ENCODE measurements at places on chromosomes 6 and 20. TPM values are rescaled to one million over a fixed set of nuclear protein-coding genes. Genes with fewer than 3 reads are reported as not detected.

The STXBP5 gene
- total RNA-seq, result 23.0 TPM

The ULBP1 gene
- total RNA-seq, result 0.09 TPM

The CMTR1 gene
- total RNA-seq, result 33.6 TPM

- no peak for DNase-seq
These were observed 19.6 kb downstream of the DYNLT1 start for GRCh38 chr6:158624684-158625682.

- peak; percentile 19 for DNase-seq
These were observed 5.8 kb downstream of the TNFRSF21 start for GRCh38 chr6:47303861-47304260.

GRCh38 chr6:45698046-45698445, 317.6 kb downstream of the CLIC5 start:
- DNase-seq, result no peak

- DNase-seq, result no peak
These were observed 93.6 kb downstream of the ADTRP start for GRCh38 chr6:11684901-11685480.

GRCh38 chr6:125918681-125919566, 37.6 kb upstream of the HINT3 start:
- DNase-seq, result peak; percentile 23

GRCh38 chr6:111842891-111843290, 30.4 kb downstream of the FYN start:
- DNase-seq, result no peak

DNA sequence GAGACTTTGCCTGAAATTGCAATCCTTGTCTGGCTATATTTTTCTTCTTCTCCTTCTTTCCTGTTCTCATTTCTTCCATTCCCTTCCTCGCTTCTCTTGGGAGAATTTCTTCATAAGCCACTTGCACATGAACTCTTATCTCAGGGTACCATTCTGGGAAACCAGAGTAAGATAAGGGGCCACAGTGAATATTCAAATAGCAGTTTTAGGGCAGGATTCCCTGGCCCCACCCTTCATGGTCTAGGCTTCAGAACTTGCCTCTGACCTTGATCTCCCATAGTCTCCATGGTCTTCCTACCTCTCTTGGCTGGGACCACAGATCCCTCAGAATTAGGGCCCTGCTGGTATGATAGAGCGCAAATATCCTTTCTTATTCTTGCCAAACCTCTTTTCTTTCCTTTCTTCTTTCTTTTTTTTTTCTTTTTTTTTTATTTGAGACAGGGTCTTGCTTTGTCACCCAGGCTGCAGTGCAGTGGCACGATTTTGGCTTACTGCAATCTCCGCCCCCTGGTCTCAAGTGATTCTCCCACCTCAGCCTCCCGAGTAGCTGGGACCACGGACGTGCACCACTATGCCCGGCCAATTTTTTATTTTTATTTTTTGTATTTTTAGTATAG, 123.0 kb upstream of the CITED2 start:
- DNase-seq, result no peak

- DNase-seq, result no peak
These were observed 57.8 kb upstream of the TAB2 start for GRCh38 chr6:149259753-149260152.
